ENCODE measurements at places on chromosomes 11 and 22.

GRCh38 chr11:63142459-63142858 lies 1.6 kb downstream of the SLC22A24 start:
- no peak for DNase-seq

DNA sequence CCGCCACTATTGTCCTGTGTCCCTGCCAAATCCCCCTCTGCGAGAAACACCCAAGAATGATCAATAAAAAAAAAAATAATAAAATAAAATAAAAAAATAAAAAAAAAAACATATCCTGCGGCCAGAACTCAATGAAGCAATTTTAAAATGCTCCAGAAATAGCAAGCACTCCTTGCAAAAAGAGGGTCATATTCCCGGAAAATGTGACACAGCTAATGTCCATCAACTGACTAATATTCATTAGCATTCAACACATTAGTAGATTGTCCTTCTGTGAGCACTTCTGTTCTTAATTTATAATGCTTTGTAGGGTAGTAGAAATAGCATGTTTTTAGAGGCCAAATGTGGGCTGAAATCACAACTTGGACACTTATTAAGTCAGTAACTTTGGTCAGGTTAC lies 252.3 kb upstream of the SESN3 start:
- DNase-seq, result no peak

DNA sequence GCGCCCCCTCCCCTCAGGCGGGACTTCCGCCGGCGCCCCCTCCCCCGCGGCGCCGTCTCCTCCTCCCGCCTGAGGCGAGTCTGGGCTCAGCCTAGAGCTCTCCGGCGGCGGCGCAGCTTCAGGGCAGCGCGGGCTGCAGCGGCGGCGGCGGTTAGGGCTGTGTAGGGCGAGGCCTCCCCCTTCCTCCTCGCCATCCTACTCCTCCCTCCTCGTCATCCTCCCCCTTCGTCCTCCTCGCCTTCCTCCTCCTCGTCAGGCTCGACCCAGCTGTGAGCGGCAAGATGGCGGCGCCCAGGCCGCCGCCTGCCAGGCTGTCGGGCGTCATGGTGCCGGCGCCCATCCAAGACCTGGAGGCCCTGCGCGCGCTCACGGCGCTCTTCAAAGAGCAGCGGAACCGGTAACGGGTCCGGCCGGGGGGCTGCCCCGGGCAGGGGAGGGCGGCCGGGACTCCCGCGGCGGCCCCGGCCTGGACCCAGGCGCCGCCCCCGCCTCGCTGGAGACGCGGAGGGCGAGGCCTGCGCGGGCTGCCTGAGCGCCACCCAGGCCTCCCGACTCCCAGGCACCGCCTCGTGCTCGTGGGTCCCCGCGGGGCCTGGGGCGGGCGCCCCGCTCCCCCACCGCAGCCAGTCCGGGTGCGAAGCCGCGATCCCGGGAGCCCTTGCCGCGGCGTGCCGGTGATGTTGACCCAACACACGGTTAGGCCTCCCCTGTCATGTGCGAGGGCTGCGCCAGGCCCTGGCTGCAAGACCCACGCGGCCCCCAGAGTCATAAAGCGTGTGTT lies at the start of gene ATXN10:
TSS of gene ATXN10 (plus strand) at position 52 of the 781 bp plus-strand sequence. CDS start at position 282, 230 bp downstream.
- peak; percentile 78 for DNase-seq

DNA sequence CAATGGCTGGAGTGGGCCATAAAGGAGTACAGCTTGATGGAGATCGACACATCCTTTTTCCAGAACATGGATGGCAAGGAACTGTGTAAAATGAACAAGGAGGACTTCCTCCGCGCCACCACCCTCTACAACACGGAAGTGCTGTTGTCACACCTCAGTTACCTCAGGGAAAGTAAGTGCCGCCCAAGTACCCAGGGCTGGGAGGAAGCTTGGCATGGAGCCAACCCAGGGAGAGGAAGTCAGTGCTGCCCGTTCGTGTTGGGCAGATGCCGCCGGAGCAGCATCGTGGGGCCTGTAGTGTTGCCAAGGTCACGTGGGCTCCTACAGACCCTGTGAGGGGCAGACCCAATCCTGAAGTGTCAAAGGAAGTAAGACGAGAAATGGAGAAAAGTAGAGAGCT lies 78.9 kb downstream of the FLI1 start:
- peak; percentile 66 for DNase-seq

GRCh38 chr11:93444617-93445073 lies 98.5 kb downstream of the SMCO4 start:
- no peak for DNase-seq

GRCh38 chr11:88405853-88406252 lies 68.3 kb upstream of the CTSC start:
- DNase-seq, result no peak

DNA sequence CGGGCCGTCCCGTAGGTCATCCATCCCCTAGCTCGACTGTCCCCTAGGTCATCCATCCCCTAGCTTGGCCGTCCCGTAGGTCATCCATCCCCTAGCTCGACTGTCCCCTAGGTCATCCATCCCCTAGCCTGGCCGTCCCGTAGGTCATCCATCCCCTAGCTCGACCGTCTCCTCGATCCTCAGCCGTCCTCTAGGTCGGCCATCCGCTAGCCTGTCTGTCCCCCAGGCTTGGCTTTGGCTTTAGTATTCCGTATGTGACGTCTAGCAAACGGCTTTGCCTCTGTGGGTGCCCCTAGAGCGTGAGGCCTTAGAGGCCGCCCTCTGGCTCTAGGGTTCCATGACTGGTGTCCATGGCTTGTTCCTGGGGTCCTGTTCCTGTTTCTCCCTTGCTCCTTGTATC lies 40.6 kb upstream of the BID start:
- no peak for DNase-seq

- DNase-seq, result no peak
Observed at GRCh38 chr22:38406617-38407016, 48.4 kb downstream of the KCNJ4 start.

DNA sequence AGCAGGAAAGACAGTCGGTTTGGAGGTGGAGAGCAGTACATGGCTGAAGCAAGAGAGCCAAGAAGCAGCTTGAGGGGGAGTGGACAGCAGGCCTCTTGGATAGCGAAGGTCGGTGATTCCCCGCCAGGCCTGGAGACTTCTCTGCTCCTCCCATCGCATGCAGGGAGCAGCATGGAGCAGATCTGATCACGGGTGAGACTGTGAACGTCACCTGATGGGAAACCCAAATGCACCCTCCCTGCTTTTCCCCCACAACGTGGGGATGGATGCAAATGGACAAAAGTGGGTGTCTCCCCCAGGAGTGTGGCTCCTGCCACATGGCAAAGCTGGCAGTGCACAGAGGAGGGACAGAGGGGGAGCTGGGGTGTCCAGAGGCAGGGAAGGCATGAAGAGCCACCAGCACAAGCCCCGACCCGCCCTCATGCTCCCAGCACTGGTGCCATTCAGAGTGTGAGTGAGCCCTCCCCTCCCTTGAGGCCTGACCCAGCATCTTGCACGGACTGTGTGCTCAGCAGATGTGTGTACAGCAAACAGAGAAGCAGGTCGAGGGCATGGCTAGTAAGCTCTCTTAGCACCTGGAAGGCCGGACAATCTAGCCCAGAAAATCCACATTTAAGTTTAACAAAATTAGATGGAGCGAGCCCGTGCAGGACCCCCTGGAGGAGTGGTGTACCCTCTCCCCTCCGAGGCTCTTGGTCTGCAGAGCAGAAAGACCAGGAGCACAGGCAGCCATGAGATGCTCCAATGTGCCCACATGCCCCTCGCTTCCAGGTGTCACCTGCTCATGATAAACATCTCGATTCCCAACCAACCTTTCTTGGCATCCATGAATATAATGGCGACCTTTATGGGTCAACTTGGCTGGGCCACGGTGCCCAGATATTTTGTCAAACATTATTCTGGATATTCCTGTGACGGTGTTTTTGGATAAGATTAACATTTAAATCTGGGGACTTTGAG lies 661.7 kb downstream of the TBC1D22A start:
- DNase-seq, result no peak

DNA sequence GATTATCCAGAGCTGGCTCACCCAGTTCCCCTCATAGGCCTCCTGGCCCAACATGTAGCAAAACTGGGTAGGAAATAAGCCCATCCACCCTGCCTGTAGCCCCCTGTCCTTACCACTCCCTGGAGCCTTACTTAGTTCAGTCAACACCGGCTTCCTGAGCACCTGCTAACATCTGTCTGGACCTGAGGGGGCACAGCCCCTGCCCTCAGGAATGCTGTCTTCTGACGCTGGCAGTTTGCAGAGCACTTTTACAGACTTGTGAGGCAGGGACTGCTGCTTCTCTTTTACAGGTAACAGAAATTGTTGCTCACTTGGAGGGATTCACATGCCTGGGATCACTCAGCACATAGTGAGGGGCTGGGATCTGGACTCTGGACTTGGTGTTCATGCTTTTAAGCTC lies 152.0 kb upstream of the TBCEL start:
- no peak for DNase-seq

DNA sequence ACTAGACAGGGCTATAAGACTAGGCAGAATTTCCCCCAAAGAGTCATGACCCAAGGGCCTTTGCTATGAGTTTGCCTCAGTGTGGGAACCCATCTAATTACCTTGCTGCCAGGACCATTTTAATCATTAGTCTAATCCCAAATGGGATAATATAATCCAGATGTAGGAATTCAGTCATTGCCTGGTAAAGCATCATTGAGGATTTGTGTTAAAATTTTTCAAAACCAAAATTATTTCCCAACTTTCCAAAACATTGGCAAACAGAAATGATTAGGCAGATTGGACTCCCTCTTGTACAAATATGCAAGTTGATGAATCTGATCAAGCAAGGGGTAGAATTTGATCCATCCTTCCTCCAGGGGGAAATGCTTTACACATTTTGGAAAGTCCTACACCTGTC lies 16.2 kb upstream of the MMP13 start:
- DNase-seq, result no peak

- no peak for DNase-seq
Observed at GRCh38 chr11:34603129-34604001, 17.5 kb upstream of the EHF start.

DNA sequence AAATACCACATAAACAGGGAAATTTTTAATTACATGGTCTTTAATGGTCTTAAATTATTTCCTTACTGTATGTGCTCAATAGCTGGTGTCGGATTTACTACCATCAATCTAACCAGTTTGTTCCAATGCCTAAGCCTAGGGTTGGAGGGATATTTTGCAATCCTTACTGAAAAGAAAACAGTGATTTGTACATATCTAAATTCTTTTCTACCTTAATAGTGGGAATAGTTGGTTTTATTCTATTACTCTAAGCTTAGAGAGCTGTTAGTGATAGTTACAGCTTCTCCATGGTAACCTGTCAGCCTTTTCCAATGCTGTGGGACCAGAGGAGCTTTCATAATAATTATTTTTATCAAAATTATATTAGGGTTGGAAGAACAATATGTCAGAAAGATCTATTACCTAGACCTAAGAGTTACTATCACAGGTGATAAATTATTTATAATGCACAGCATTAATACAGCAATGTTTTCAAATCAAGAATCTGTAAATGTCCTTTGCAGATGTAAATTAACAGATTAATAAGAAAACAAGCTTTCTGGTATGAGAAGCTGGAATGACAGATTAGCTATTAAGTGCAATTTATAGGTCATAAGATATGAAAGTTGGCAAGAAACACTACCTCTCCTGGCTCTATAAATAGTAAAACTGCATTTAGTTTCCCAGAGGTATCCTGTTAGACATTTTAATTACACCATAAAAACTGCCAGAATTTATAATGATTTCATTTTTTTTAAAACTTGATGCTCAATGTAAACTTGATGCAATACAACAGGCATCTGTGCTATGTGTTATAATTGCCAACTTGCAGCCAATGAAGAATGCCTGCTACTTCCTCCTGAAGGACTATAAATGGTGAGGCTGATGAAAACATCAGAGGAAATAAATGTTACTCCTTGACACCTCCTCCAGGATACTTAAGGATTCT lies 262.0 kb upstream of the PITPNB start:
- no peak for DNase-seq

- no peak for DNase-seq
Observed at GRCh38 chr11:68077617-68078582, 39.1 kb downstream of the TCIRG1 start.

DNA sequence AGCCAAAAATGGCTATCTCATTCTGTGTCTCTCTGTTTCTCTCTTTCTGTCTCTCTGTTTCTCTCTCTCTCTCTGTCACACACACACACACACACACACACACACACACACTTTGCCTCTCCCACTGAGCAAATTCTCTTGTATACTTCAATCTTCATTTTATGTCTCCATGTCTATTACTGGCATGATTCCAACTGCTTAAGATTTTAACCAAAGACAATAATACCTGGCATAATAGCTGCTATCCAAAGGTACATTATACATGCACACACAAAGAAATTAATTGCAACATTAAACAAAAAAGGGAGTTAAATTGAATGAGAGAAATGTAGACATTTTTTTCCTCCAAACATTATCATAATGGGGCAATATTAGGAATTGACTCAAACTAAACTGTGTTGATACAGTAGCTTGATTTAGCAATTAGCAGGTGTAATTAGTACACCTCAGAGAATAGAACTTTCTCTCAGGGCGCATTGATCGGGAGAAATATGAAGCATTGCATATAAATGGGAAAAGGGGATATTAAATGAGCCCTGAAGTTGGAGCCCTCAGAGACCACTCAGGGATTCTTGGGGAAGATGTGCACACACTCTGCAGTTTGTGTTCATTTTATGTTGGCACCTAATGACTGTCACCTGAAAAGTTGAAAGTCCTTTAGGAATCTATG lies 17.4 kb upstream of the SLC1A2 start:
- DNase-seq, result peak; percentile 23

DNA sequence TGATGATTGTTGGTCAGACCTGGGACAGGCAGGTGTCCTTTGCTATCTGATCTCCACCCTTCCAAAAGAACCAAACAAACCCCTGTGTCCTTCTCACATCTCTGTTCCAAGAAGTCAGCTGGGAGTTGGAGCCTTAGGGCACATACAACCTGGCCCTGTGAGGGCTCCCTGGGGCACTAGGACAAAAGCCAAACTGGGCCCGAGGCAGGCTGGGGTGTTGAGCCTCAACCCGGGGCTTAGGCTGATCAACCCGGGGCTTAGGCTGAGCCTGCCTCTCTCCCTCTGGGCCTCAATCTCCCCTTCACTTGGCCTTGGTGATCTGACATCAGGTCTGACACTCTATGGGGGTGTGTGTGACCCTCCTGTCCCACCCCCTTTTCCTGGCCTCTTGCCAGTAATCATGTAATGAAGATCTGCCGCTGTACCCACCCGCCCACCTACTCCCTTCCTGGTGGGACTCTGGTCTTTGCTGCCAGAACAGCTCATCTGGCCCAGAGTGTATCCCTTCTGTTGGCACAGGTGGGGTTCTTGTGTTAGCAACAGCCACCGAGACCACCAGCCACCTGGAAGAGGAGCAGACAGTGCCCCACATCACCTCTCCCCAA lies 22.8 kb upstream of the UVRAG start:
- DNase-seq, result no peak

GRCh38 chr11:65420979-65421793 lies 1.4 kb upstream of the NEAT1 start:
- peak; percentile 70 for DNase-seq

- no peak for DNase-seq
Observed at GRCh38 chr11:69301081-69301454, 7.1 kb downstream of the MYEOV start.

DNA sequence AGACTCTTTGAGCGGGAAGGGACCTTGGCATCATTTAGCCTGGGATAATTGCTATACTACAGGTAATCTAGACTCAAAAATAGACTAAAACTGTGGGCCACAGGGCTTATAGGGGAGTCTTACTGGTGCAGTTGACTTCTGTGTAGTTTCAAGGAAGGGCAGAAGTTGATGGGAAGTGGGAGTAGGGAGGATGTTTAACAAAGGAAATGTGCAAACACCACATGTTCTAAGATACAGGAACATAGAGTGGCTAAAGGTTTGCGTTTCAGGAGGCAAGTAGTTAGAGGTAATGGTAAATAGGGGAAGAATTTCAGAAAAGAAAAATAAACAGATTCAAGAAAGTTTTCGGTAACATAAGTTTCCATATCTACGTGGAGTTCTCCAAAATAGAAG lies 14.4 kb upstream of the SORL1 start:
- no peak for DNase-seq

- DNase-seq, result no peak
Observed at GRCh38 chr11:86773513-86774252, 26.7 kb upstream of the PRSS23 start.

Measured in COR-L47 (cell line).